ENCODE measurements at places on chromosomes 16 and 17.

DNA sequence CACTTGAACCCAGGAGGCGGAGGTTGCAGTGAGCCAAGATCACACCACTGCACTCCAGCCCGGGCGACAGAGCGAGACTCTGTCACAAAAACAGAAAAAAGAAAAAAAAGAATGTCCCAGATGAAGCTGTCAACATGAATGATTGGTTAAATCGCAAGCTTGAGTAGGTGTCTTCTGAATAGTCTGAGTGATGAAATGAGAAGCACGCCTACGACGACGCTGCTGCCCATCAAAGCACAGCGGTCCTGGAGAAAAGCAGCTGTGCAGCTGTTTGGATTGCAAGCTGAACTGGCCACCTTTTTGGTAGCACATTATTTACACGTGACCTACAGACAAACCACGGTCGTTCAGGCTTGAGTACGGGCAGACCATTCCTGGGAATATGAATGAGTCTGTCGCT is 12.5 kb downstream of the ADCY9 start:
- DNase-seq = no peak

GRCh38 chr16:8776129-8776584 is 21.3 kb downstream of the TMEM186 start:
- no peak for DNase-seq

GRCh38 chr16:73064212-73064993 is 16.5 kb upstream of the ZFHX3 start:
- DNase-seq = no peak

DNA sequence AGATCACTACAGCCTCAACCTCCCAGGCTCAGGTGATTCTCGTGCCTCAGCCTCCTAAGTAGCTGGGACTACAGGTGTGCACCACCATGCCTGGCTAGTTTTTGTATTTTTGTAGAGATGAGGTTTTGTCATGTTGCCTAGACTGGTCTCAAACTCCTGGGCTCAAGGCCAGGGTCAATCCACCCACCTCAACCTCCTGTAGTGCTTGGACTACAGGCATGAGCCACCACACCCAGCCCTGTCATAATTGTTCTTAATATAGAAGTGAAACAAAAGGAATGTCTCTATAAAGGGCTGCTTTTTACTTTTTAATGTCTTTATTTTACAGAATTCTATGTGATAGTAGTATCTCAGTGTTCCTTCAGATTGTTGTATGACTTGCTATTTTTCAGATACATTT is 345.2 kb upstream of the TBX2 start:
- DNase-seq = no peak

DNA sequence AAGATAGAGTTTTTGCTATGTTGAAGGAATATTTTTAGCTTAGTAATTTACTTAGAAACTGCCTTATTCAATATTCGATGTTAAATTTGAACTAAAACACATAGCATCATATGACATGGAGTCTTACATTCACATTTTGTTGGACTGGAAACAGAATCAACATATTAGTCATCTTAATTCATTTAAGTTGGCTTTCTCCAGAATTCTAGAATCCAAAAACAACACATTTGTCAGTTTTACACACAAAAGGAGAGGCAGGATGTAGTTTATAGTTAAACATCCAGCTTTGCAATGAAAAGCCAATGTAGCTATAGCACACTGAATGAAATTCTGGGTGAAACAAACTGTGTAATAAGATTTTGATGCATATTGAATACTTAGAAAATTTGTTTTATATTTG is 43.3 kb downstream of the WWOX start:
- no peak for DNase-seq

DNA sequence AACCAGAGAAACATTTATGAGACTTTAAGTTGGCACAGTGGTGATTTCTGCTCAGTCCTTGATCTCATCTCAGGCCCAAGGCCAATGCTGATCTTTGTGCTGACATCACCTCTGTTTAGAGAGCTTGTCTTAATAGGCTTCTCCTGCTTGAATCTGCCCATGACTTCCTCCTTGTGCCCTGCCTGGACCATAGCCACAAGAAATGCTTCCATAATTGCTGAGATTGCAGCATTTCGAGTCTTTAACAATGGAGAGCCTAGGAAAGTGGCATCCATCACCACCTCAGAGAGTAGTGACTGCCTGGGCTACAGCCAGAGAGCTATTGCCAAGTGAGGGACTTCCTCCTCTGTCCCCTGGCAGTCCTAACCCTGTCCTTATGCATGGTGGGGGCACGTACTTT is 25.1 kb upstream of the MMP2 start:
- no peak for DNase-seq

GRCh38 chr17:60508384-60508980 is 17.6 kb downstream of the APPBP2 start:
- no peak for DNase-seq

GRCh38 chr17:60586288-60586974 is 13.6 kb upstream of the PPM1D start:
- no peak for DNase-seq
